HCT116 (cell line): ENCODE measurements at places on chromosomes 4 and X.
A peak's percentile ranks its signal among the peaks of the same experiment; 100 is the strongest.

DNA sequence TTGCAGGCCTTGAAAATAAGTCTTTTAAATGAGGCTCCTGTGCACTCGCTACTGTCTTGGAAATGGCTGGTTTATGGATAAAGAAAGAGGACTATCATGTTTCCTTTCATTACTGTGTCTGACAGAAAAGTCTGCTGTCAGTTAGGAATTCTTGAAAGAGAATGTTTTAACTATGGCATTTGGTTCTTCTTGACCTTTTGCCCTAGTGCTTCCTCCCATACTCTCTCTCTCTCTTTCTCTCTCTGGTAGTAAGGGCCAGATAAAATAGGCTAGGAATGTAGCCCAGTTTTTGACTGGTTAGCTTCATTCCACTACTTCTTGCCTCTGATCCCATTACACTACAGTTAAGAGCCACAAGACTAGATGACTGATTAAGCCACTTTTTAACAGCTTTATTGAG is 29.8 kb downstream of the YY2 start:
- DNase-seq = no peak

DNA sequence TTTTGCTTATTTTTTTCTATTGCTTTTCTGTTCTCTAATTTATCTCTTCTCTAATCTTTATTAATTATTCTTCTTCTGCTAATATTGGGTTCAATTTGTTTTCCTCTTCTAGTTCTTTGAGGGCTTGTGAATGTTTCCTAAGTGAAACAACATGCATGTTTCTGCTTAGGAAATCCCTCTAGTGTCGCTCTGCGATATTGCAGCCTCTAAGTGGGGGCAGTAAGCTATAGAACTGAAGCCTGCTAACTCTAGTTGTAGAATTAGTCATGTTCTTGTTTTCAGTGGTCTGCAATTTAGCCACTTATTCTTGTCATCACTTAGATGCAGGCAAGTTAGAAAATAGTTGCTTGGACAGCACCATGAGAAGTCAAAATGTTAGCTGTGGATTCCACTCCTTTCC is 222.6 kb downstream of the SPIN4 start:
- peak; percentile 16 for DNase-seq

DNA sequence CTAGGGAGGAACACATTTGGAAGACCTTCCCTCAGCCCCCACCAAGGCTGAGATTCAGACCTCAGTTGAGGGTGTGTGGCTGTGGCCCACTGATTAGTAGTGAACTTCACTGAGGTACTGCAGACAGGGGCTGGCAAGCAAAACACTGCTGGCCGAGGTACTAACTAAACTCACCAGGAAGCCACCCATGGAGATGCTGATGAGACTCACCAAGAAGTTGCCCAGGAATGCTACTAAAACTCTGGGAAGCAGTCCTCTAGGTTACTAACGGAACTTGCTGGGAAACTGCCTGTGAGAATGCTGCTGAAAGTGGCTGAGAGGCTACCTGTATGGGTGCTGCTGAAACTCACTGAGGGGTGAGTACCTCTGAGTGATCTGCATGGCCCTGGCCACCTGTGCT is 372.4 kb upstream of the RPS6KA3 start:
- no peak for DNase-seq

- no peak for DNase-seq
Measured at GRCh38 chr4:69707807-69708206, 52.6 kb downstream of the SULT1B1 start.

GRCh38 chr4:110088670-110089069 is 109.7 kb downstream of the ELOVL6 start:
- peak; percentile 48 for DNase-seq
